ENCODE measurements at places on chromosomes 16 and 17.

GRCh38 chr17:74085434-74085833 is 118.0 kb upstream of the RPL38 start:
- DNase-seq: no peak

DNA sequence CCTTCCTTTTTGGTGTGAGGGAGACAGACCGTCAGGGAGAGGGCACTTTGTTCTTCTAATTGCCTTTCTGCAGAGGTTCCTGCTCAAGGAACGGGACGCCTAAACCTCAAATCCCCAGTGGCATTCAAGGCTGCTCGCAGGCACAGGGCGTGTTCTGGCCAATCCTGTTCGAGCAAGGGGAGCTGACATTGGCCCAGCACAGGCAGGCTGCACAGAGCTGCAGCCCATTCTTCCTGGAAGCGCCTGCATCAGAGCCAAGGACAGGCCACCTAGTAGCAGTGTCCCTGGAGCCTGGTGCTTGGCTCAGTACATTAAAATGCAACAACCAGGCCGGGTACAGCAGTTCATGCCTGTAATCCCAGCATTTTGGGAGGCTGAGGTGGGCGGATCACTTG is 72.2 kb upstream of the CREBBP start:
- DNase-seq: no peak

DNA sequence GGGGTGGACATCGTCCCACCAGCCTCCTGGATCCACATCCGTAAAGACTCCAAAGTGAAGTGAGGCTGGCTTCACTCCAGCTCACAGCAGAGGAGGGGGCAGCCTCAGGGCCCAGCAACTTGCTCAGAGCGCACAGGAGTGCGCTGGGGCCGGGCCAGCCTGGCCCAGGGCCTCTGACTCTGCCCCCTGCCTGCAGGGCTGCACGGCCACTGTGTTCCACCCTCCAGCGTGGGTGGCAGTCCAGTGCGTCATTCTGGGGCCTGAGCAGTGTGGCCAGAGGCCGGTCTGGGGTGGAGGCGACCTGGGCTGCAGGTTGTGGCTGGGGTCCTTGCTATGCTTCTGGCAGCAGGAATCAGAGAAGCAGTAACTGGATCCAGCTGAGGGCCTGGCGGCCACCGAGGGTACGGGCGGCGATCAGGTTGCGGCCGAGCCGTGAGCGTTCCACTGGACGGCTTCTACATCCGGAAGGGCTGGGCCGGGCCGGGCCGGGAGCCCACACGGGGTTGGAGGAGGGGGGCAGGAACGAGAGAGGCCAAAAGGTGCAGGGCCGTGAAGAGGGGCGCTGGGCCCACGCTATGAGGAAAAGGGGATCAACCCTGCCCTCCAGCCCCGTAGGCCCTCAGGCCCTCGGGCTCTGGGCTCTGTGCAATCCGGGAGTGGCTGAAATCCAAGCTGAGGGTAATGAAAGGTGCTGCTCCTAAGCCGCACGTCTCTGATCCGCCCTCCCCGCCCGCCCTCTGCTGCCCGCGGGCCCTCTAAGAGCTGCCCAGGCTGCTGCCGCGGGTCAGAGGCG is at the start of gene FSCN2:
Gene FSCN2 (plus strand): TSS at position 787 of the 793 bp plus-strand sequence. CDS start 155 bp downstream, outside the sequence.
- DNase-seq: no peak

- DNase-seq: no peak
These were observed 8.6 kb upstream of the ANKFY1 start for GRCh38 chr17:4272213-4272971.

- no peak for DNase-seq
These were observed 10.9 kb upstream of the TAC4 start for GRCh38 chr17:49858796-49859195.

DNA sequence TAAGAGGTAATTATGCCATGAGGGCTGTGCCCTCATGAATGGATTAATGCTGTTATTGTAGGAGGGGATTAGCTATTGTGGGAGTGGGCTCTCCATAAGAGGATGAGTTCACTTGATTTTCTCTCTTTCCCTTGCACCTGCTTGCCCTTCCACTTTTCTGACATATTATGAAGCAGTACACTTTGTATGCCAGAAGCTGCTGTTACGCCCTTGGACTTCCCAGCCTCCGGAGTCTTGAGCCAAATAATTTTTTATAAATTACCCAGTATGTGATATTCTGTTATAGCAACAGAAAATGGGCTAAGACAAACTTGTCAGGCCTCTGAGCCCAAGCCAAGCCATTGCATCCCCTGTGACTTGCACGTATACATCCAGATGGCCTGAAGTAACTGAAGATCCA is 38.4 kb downstream of the PSMD12 start:
- DNase-seq: no peak

GRCh38 chr16:89598199-89598598 is 15.2 kb upstream of the DPEP1 start:
- DNase-seq: no peak

DNA sequence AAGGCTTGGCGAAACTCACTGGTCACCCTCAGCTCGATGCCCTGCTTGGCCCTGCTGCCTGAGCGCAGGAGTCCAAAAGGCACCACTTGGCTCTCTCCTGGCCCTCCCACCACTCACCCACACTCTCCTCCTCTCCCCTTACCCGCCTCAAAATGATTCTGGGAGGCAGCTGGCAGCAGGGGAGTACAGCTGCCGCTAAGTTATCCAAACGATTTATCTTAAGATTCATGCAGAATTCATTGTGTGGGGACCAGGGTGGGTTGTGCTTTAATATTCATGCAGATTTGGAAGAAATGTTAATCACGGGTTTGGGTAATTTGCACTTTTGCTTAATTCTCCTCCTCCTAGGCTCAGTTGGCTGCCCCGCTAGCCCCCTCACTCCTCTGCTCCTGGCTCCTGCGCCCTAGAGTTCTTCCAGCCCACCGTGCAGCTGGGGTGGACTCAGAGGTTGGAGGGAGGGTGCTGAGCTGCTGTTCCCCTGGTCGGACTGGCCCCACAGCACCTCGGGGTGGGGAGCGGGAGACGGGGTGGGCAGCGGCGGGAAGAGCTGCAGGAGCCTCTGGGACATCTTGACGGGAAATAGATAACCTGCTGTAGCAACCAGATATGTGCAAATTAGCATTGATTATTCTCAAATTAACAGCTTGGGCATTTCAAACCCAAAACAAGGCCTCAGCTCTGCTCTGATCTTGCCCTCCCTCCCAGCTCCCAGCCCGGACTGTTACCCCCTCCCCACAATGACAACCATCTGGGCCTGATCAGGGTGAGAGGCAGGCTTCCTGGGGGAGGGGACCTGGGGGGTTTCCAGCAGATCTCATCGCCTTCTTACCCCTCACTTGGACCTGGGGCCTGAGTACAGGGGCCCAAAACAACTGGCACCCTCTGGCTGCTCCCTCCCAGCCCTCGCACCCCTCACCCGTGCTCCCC is 122.6 kb upstream of the RPL38 start:
- no peak for DNase-seq

DNA sequence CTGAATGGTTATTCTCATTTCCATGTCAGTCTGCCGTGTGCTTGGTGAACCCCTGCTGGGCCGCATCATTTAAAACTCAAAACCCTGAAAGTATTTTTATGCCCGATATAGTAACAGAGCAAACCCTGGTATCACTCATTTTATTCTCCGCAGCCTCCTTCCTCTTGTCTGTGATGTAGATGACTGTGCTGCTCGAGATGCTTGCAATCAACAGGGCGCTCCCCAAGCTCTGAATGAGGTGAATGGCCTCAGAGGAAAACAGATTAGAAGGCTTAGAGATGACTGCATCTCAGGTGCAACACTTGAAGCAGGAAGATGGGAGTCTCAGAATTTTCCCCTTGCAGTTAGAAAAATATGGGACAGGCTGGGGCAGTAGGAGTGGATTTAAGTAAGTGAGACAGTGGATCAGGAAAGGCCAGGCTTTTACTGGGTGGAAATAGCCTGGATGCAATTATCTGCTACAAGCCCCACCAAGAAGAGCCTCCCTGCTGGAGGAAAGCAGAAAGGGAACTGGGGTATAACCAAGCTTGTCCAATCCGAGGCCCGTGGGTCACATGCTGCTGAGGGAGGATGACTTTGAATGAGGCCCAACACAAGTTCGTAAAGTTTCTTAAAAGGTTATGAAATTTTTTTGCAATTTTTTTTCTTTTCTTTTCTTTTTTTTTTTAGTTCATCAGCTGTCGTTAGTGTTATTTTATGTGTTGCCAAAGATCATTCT is 166.9 kb downstream of the CDH13 start:
- DNase-seq: no peak

DNA sequence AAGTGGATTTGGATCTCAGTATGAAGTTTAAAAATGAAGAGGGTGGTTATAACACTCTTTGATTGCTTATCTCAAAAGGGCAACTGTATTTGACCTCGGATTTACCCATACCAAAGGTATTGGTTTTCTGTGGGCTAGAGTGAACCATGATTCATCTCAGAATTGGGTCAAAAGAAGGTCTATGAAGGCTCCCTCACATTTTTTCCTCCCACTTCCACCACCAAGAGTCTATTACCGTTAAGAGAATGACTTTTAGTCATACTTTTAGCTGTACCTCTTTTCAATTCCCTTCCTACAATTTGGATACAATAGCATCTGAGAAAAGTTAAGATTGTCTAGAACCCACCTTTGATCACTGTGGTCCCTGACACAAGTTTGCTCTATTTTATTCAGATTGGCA is 280.9 kb downstream of the RBFOX1 start:
- DNase-seq: no peak

DNA sequence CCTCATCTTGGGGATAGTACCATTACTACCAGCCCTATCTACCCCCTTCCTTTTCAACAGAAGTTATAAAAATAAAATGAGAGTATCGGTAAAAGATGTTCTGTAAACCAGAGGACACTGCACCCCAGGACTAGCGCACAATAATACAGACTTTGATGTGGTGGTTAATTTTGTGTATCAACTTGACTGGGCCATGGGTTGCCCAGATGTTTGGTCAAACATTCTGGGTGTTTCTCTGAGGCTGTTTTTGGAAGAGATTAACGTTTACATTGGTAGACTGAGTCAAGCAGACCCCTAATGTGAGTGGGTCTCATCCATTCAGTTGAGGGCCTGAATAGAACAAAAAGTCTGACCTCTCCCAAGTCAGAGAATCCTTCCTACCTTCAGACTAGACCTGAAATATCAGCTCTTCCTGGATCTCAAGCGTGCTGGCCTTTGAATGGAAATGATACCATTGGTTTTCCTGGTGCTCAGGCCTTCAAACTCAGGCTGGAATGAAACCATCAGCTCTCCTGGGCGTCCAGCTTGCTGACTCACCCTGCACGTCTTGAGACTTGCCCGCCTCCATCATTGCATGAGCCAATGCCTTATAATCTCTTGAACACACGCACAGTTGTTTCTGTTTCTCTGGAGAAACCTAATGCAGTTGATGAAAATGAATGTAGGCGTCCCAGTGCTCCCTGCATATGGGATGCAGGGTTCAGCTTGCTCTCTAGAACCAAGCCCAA is 10.1 kb downstream of the MRM1 start:
- no peak for DNase-seq

GRCh38 chr17:60167065-60167741 is 17.4 kb downstream of the CA4 start:
- no peak for DNase-seq

DNA sequence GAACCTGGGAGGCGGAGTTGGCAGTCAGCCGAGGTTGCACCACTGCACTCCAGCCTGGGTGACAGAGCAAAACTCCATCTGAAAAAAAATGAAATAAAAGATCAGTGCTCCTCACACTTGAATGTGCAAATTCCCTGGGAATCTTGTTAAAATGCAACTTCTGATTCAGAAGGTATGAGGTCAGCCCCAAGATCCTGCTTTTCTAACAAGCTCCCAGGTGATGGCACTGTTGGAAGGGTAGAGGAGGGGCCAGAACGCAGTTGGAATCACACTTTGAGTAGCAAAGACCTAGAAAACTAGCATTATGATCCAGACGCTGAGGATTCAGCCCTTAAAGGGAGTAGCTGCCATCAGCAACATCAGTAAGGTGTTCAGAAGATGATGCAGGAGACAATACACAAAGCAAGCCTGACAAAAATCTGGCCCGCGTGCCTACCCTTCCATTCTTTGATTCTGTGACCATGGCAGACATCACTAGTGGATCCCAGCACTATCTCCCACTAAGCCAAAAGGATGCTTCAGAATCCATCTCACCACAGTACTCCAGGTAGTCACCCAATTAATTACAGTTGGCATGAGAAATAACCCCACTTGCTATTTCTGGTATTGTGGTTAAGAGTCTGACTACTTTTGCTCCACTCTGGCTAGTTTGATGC is 33.1 kb upstream of the MEIOC start:
- DNase-seq: no peak

- no peak for DNase-seq
These were observed 5.8 kb downstream of the PMFBP1 start for GRCh38 chr16:72166151-72166550.

DNA sequence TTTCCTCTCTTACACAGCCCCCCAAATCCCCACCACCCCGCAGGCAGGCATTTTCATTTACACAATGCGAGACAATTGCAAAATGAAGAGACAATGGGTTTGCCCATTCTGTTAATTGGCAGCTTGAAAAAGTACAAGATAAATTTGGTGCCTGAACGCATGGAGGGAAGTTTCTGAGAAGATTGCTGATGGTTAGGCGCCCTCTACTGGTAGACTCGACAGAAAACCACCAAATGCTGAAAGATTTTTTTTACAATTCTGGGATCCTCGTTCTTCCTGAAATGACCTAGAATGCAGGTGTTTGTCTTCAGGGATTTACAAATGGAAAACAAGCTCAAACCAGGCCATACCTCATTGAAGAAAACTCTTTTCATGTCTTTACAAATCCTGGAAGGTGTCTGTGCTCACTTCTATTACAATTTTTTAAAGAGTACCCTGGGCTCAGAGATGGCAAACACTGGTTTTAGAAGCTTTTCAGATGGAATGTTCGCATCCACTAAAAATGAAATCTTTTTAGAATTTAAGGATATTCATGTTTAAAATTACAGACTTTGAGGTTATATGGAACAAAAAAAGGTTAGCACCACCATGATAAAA is 338.5 kb downstream of the PMP22 start:
- peak; percentile 25 for DNase-seq

DNA sequence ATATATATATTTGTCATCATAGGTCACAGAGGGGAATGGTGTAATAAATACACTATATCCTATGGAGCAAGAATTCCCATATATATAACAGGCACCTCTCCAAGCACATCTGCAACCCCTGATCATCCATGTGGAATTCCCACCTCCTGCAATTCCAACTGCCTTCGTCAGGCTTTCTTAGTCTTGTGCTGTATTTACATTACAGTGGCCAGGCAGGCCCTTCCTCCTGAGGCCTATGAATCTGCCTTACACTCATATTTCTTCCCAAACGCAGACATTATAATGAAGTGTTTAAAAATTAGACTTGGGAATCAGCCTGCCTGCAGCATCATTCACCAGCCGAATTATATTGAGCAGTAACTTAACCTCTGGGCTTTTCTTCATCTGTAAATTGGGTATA is 19.3 kb upstream of the DNAH9 start:
- no peak for DNase-seq

DNA sequence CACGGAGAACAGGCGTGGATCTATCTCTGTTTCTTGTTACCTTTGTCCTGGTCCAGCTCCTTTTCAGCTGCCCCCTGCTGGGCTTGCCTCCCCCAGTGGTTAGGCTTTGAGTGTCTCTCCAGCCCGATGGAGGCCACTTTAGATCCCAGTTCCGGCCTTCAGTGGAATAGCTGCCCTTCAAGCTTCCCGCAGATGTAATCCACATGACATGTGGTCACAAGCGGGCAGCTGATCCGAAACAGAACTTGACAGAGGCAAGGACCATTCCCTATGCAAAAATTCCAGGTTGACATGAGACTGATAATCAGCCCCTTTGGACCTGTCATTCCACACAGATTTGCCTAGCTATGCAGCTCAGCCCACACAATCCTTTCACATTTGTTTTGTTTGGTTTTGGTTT is 40.6 kb upstream of the AQP8 start:
- no peak for DNase-seq

GRCh38 chr17:80956321-80957190 is 35.1 kb upstream of the CHMP6 start:
- DNase-seq: no peak

- no peak for DNase-seq
These were observed 1.1 kb downstream of the ZNF423 start for GRCh38 chr16:49854796-49855203.

All from stimulated activated CD4-positive, alpha-beta T cell treated with anti-CD3 and anti-CD28 coated beads, TNF-alpha, amount 100 ng/mL, for 4 hours (primary cell).